ENCODE measurements at places on chromosomes 2 and 18.

GRCh38 chr18:58314284-58314683 lies 270.3 kb downstream of the NEDD4L start:
- DNase-seq = peak; percentile 95

DNA sequence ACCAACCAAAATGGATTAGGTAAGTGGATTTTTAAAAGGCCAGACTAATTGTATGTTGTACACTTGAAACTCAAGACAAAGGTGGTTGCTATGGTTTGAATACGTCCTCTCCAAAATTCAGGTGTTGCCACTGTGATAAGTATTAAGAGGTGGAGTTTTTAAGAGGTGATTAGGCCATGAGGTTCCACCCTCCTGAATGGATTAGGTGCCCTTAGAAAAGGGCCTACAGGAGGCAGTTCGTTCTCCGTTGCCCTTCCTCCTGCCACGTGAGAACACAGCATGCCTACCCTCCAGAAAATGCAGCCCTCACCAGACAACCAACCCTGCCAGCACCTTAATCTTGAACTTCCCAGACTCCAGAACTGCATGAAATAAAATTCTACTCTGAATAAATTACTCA lies 51.2 kb downstream of the CHMP3 start:
- DNase-seq = no peak

- DNase-seq = no peak
These were observed 146.9 kb upstream of the POU3F3 start for GRCh38 chr2:104707056-104707455.

GRCh38 chr18:11064106-11064505 lies 85.3 kb downstream of the PIEZO2 start:
- no peak for DNase-seq

DNA sequence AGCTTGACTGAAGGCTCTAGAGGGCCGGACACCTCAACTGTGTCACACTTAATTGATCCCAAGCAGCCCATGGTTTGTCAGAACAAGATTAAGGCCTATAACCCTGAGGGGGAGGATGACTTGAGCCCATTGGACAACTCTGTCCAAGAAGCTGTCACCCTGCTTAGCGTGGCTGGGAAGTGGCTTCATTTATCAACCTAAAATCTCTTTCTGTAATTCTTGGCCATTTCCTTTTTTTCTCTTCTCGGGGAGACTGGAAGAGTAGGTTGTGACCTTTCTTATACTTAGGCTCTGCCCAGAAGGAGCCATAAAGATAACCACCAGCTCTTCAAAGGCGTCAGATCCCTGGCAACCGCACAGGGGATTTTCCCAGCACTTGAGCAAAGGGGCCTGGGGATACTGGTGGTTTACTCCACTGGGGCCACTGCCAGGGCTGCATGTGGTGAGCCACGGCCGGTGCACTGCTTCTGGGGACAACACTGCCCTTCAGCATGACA lies 265.5 kb downstream of the CYRIA start:
- DNase-seq = peak; percentile 3

DNA sequence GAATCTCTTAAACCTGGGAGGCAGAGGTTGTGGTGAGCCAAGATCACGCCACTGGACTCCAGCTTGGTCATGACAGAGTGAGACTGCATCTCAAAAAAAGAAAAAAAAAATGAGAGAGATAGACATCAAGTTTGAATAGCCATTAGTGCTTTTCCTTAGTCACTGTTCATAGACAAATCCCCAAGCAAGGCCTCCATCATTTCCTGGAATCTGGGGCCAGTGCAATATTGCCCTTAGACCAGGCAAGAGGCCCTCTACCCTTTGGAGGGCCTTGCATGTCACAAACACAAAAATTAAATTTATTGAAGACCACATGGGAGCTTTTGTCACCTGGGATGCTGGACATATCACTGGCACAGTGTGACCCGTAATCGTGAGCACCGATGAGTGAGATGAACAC lies 141.5 kb downstream of the B3GNT2 start:
- no peak for DNase-seq
